ENCODE measurements at places on chromosomes 6 and 20.

GRCh38 chr6:41529049-41529448 lies 17.1 kb upstream of the FOXP4 start:
- no peak for DNase-seq

DNA sequence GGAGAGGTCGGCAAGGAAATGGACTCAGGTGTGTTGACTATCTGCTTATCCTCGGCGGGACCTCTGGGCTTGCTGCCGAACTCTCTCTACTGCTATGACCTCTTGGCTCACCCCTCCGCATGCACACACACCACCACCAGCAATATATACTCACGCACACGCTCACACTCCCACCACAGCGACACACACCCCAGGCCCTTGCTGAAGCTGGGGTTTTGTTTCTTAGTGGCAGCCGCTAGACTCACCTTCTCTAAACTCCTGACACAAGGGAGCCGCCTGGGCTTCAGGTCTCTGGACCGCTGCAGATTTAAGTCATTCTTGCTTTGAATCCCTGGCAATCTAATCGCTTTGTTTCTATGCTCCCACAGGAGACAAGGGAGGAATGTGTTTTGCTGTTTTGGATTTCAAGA lies 59.4 kb upstream of the BACH2 start:
- no peak for DNase-seq

DNA sequence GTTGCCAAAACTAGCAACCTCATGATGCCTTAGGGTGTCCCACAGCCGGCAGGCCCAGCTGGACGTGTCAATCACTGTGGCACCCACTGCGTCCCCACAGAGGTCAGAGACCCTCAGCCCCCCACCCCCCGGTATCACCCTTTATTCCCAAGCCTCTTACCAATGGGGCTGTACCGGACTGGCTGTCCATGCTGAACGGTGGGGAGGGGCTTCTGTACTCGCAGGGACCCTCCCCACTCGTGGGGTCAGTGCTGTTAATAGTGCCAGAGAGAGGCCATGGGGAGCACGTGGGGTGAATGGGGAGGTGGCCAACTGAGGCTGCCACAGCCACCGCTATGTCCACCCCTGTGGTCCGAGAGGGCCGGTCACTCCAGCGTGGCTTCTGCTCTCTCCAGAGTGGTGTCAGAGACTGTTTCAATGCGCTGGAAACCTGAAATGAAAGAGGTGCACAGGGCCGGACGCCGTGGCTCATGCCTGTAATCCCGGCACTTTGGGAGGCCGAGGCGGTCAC lies 68.6 kb downstream of the THBS2 start:
- no peak for DNase-seq

- peak; percentile 49 for DNase-seq
These were observed 29.0 kb upstream of the EEF1E1 start for GRCh38 chr6:8131265-8131897.

DNA sequence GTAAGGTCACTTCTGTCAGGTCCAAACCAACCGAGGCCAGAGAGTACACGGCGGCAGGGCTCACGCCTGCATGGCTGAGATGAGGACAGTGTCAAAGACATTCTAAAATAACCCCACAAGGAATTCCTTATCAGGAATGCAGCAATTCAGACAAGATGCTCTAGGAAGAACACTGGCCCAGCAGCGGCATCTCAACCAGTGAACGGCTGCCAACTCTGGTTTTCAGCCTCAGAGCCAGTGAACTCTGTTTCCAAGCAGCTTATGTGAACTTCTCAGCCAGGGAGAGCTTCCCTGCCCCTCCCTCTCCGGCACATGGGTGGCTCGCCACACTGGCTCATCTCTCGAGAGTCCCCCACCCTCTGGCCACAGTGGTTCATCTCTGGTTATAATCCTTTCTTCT lies 36.9 kb downstream of the KCNQ2 start:
- no peak for DNase-seq

GRCh38 chr20:49233226-49233625 lies 14.0 kb downstream of the DDX27 start:
- DNase-seq, result no peak

DNA sequence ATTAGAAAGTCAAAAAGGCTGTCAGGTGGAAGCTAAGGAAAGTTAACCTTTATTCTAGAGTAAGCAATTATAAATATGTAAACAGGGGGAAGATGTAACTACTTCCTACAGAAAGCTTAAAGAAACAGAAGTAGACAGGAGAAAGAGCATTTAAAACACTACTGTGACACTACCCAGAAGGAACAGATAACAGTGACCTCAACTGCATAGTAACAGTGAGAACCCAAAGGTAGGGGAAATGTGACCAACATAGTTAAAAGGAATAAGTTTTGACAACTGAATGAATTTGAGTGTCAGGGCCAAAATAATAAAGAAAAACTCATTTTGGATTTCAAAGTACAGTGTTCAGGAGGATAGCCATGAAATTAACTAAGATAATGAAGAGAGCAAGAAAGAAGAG lies 43.5 kb downstream of the IBTK start:
- no peak for DNase-seq

DNA sequence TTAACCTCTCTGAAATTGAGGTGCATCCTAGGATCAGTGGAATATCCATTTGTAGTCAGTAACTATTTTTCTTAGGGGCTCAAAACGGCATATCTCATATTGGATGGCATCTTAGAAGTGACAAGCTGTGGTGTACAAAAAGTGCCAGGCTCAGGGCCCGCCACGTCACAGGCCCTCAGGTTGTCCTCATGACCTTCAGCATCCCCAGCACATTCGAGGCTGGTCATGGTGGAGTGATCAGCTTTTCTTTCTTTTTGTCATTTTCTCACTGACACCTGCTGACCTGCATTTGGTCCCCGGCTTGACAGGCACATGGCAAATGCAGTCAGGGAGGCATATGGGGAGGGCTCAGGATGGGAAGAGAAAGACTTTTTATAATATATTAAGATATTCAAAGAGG lies 7.1 kb upstream of the E2F1 start:
- DNase-seq, result no peak

DNA sequence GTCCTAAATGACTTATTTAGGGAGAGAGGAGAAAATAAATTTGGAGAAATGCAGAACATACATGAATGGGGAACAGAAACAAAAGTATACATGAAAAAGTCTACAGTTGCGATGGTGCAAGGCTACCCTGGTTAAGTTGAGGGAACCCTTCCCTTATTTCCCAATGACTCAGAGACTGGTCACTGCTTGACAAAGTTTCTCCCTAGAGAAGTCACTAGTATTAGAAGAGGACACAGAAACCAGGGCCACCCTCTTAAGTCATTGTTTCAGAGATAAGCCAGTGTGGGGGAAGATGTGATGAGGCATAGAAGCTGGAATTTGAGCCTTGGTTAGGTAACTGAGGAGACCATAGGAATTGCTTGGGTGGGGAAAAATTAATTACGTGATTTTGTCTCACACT lies 24.4 kb upstream of the EDN1 start:
- DNase-seq, result no peak

DNA sequence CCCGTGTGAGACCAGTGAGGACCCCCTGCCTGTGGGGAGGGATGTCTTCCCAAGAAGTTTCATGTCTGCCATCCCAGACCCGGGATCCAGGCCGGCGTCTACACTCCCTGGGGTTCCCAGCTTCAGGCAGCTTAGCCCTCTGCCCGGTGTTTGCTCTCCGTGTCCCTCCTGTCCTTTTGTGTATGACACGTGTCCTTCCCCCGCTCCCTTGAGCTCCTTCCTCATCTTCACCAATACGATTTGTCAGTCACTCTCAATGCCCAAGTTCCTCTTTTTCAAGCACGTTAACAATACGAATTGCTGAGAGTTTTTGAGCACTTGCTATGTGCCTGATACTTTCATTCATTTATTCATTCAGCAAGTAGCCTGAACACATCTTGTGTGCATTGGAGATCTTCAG lies 115.6 kb upstream of the PTPN1 start:
- no peak for DNase-seq

DNA sequence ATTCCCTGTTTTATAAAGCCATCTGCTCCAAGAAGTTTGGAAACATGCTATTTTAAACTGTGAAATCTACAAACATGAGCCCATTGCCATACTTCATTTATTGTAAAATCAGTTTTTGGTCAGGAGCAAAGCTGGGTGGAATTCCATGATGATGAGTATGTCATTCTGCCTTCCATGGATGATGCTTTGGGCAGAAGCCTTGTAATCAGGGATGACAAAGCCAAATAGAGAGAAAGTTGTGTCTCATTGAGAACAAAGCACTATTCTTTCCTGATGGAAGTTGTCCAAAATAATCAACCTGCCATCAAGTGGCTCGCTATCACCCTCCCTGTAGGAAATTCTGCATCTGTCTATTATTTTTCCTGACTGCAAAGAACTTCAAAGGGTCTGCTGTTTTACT lies 313.0 kb upstream of the DEFB112 start:
- DNase-seq, result no peak

Measured in fibroblast of skin of left quadriceps (primary cell).